ENCODE measurements at places on chromosomes 7 and 10.
A peak's percentile ranks its signal among the peaks of the same experiment; 100 is the strongest.

- no peak for DNase-seq
Observed at GRCh38 chr10:66805612-66806011, 120.2 kb upstream of the LRRTM3 start.

- no peak for DNase-seq
Observed at GRCh38 chr10:110446277-110446676, 51.4 kb upstream of the DUSP5 start.

GRCh38 chr10:48184224-48184623, 90.3 kb downstream of the FRMPD2 start:
- DNase-seq: no peak

DNA sequence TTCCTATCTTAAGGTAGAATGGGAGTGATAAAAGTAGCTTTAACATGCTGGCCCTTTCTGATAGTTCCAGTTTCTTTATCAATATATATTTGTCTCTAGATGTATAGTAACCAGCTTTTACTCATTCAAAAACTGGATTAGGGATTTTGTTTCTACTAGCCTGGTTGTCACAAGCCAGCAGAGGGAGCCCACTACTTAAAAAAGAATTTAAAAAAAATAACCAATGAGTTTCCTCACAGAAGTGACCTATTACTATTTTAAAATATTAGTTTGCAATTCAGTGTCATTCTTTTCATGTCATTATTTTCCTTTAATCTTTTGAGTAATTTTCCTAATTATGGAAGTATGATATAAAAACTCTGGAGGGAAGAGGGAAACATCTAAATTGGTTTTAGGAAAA, 142.1 kb downstream of the PHTF2 start:
- DNase-seq: no peak

DNA sequence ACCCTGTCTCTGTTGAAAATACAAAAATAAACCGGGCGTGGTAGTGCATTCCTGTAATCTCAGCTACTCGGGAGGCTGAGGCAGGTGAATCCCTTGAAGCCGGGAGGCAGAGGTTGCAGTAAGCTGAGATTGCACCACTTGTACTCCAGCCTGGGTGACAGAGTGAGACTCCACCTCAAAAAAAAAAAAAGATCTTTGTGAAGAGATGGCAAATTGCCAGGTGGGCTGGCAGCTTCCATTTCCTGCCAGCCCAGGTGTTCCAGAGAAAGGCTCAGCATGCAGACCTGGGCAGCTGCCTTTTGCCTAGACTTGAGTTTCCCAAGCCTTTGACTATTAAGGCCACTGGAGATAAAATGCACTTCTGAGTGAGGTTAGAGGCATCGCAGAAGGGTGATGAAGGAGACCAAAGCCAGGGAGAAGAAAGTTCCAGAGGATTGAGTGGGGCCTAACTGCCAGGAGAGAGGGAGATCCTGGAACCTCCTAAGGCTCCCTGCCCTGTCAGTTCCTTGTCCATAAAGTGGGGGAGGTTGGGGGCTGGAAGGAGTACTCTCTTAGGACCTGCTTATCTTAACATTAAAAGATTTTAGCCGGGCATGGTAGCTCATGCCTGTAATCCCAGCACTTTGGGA, 10.0 kb upstream of the DDIT4 start:
- peak; percentile 61 for DNase-seq

GRCh38 chr7:41744161-41744560, 41.3 kb upstream of the INHBA start:
- no peak for DNase-seq

- peak; percentile 26 for DNase-seq
Observed at GRCh38 chr10:28331066-28331465, 28.2 kb upstream of the MPP7 start.
